Uterus (tissue), 4 donors: ENCODE measurements at places on chromosomes 1 and 21. TPM values are rescaled to one million over a fixed set of nuclear protein-coding genes. Genes with fewer than 3 reads are reported as not detected.

- H3K4me1 ChIP-seq, result no peaks in the 10 kb centered on the region
- H3K4me3 ChIP-seq, result peak overlapping the region; percentile 31
- DNase-seq, result no peak
- peak overlapping the region; percentile 80 for H3K27ac ChIP-seq
- H3K36me3 ChIP-seq, result no peaks in the 10 kb centered on the region
Observed at GRCh38 chr1:228457017-228457395, 30.2 kb upstream of the RNF187 start.

The MYOG gene
- total RNA-seq, result not detected

- H3K4me3 ChIP-seq, result no peak overlapping the region
- H3K36me3 ChIP-seq, result no peaks in the 10 kb centered on the region
- DNase-seq, result no peak
- H3K4me1 ChIP-seq, result no peaks in the 10 kb centered on the region
- H3K27ac ChIP-seq, result no peak overlapping the region
- no peaks in the 10 kb centered on the region for H3K27me3 ChIP-seq
Observed at GRCh38 chr1:159949123-159949522, 3.7 kb upstream of the IGSF9 start.

- no peak within 1 kb of the TSS for H3K27ac ChIP-seq
- no peak within 1 kb of the TSS for H3K4me3 ChIP-seq
- H3K4me1 ChIP-seq, result no peaks in the 10 kb centered on the region
- no peaks in the 10 kb centered on the region for H3K27me3 ChIP-seq
- DNase-seq, result no peak
Observed at GRCh38 chr21:44920694-44921604, at the start of gene ITGB2. Gene ITGB2, minus strand, starts transcription at chr21:44920899. Its CDS starts 10,117 bp downstream, at chr21:44910782.

GRCh38 chr1:52662645-52663313, 29.8 kb downstream of the SHISAL2A start:
- no peaks in the 10 kb centered on the region for H3K36me3 ChIP-seq
- no peak for DNase-seq
- H3K4me1 ChIP-seq, result no peaks in the 10 kb centered on the region
- no peak overlapping the region for H3K4me3 ChIP-seq
- H3K27me3 ChIP-seq, result no peaks in the 10 kb centered on the region
- no peak overlapping the region for H3K27ac ChIP-seq

GRCh38 chr1:116360429-116361173, 12.4 kb upstream of the ATP1A1 start:
- no peak overlapping the region for H3K27ac ChIP-seq
- H3K4me3 ChIP-seq, result no peak overlapping the region
- DNase-seq, result no peak
- no peaks in the 10 kb centered on the region for H3K4me1 ChIP-seq
- H3K27me3 ChIP-seq, result no peaks in the 10 kb centered on the region
- H3K36me3 ChIP-seq, result no peaks in the 10 kb centered on the region

The C1orf141 gene
- total RNA-seq, result not detected

The TFF3 gene
- 42.1 TPM for total RNA-seq
